Skeletal muscle tissue (tissue), 5 donors: ENCODE measurements at places on chromosomes 2 and 18. TPM values are rescaled to one million over a fixed set of nuclear protein-coding genes. Genes with fewer than 3 reads are reported as not detected.

UPP2 gene
- not detected for total RNA-seq

ATRAID gene
- 172 TPM for total RNA-seq

EVX2 gene
- under 0.01 TPM for total RNA-seq

SERPINE2 gene
- total RNA-seq, result 33.4 TPM

SRBD1 gene
- 57.9 TPM for total RNA-seq

ABCB11 gene
- not detected for total RNA-seq

IL36RN gene
- total RNA-seq, result not detected

LIPG gene
- 2.6 TPM for total RNA-seq

SERPINB2 gene
- total RNA-seq, result not detected

C18orf63 gene
- total RNA-seq, result not detected

METTL8 gene
- total RNA-seq, result 8.4 TPM

YWHAQ gene
- 140 TPM for total RNA-seq

ERICH2 gene
- total RNA-seq, result 0.52 TPM

TCF23 gene
- 0.52 TPM for total RNA-seq

PUS10 gene
- 4.7 TPM for total RNA-seq

MARCHF4 gene
- not detected for total RNA-seq

CFAP65 gene
- not detected for total RNA-seq
